ENCODE measurements at places on chromosomes 5 and 9.

GRCh38 chr9:81619353-81620001 is 69.9 kb downstream of the TLE1 start:
- DNase-seq, result no peak

GRCh38 chr9:94649100-94649819 is 9.9 kb upstream of the FBP1 start:
- no peak for DNase-seq

DNA sequence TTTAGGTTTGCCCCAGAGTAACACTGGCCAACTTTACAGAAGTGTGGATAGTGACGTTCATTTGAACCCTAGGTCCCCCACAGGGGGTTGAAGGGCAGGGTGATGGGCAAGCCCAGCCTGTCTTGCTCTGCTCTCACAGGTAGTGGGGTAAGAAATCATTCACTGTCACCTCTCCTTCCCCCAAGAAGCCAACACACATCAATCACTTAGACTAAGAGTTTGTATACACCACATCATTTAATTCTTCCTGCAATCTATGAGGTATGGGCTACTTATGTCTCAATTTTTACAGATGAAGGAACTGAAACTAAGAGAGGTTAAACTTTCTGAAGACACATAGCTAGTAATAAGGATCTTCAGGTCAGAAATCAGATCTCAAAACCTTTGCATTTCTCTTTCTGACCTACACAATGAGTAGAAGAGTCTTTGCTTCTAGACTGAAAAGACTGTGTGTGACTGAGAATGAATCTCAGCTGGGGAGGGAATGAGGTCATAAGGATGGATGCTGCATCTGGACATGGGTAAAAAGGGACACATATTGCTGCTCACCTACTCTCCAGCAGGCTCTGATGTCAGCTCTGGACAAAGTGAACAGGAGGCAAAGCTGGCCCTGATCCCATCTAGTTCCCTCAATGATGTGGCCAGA is 81.0 kb upstream of the EQTN start:
- no peak for DNase-seq

DNA sequence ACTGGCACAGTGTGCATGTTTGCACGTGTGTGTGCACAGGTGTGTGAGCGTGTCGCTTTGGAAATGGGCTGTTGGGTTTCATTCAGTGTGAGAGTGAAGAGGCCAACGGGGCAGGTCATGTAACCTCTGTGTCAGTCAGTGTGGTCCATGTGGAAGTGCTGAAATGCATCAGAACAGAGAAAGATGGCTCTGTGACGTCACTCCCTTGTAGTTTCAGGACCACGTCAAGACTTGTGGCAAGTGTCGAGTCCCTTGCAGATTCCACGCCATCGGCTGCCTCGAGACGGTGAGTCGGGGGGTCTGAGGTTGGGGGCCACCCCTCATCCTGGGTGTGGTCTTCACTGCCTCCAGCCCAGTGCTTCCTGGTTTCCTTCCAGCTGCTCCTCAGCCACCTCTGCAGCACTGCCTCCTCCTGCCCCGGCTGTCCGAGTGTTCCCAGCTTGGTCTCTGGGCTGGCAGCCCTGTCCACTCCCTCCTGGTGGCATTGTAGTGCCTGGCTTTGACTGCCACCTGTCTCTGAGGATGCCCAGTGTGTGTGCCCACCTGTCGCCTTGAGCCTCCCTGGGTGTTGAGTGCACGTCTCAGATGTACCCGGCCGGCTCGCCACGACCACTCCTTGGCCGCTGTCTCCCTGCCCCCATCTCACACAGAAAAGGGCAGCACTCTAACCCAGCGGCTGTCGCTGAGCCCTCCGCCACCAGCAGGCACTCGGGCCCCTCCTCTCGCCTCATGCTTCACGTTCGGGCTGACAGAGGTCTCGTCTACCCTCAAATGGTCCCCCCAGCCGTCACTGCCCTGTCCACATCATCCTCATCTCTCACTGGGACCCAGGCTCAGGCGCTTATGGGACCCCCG is 28.0 kb downstream of the FBXW5 start:
- no peak for DNase-seq

- no peak for DNase-seq
Measured at GRCh38 chr9:12705738-12706391, 12.7 kb downstream of the TYRP1 start.

DNA sequence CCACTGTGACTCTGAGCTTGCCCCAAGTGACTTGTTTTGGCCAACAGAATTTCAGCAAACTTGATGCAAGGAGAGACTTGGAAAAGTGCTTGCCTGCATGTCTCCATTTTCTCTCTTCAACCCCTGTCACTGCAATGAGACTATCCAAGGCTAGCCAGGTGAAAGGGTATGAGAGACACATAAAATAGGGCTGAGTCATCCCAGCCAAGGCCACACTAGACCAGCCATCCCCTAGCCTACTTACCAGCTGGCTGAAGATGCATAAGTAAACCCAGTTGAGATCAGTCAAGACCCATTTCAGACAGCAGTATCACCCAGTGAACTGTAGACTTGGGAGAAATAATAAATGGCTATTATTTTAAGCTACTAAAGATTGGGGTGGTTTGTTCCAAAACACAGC is 52.9 kb upstream of the VLDLR start:
- DNase-seq, result no peak

DNA sequence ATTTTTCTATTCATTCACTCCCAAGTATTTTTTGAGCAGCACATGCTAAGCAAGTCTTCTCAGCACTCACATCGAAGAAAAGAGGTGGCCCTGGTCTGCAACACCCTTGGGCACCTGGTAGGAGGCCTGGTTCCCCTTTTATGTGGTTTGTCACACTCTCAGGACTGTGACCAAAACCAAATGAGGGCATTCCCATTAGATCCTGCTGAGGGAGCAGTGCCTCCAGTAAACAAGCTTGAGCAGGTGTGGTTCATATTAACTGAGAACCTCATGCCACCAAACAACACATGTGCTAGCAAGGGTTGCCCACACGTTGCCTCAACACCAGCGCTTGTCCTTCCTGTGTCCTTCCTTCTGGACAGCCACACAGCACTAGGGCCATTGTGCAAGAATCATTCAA is 26.9 kb upstream of the SYK start:
- no peak for DNase-seq

GRCh38 chr5:64685866-64686265 is 4.4 kb upstream of the SHISAL2B start:
- DNase-seq, result no peak

DNA sequence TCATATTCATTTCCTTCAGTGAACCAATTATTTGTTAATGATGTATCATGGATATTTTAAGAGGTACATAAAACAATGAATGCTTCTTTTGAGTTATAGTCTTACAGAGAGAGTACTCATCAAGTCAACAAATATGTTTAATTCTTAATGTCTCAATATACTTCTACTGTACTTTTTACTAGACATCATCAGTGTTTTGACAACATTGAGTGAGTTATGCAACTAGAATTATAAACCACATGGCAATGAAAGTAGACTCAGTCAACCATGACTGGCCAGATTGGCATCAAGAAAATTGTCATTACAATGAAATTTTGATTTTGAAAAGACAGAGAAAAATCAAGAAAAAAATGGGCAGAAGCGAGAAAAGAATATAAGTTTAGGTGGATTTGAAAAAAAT is 1248.1 kb upstream of the CDH18 start:
- no peak for DNase-seq

GRCh38 chr5:97909541-97909940 is 726.5 kb upstream of the RIOK2 start:
- no peak for DNase-seq

- no peak for DNase-seq
Measured at GRCh38 chr5:38515646-38516045, 40.8 kb downstream of the LIFR start.

GRCh38 chr9:21901546-21901945 is 92.6 kb downstream of the CDKN2A start:
- no peak for DNase-seq

GRCh38 chr9:127941062-127941960 is 3.7 kb upstream of the DPM2 start:
- no peak for DNase-seq

DNA sequence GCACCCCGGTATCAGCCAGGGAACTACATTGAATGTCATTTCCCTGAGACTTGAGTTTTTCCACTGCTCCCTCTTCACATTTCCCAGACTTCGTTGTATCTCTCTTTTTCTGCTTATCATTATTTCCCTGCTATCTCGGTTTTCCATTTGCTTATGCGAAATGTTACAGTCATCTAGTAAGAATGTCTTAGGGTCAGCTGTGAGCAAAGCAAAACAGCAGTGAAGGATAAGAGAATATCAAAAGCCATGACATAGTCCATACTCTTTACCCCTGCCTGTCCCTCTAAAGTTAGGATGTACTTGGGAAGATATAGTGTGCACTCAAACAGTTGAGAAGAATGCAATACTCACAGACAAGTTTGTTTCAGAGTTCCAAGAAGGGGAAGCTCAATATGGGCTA is 88.7 kb downstream of the ITGA1 start:
- DNase-seq, result no peak

GRCh38 chr5:138241688-138242571 is 28.8 kb upstream of the CDC23 start:
- no peak for DNase-seq

- DNase-seq, result no peak
Measured at GRCh38 chr5:74630453-74631066, 10.0 kb downstream of the ENC1 start.

- no peak for DNase-seq
Measured at GRCh38 chr9:70923961-70924360, 197.5 kb downstream of the TRPM3 start.
